GF-D8 (cell line): ENCODE measurements at places on chromosomes 11 and 22.

DNA sequence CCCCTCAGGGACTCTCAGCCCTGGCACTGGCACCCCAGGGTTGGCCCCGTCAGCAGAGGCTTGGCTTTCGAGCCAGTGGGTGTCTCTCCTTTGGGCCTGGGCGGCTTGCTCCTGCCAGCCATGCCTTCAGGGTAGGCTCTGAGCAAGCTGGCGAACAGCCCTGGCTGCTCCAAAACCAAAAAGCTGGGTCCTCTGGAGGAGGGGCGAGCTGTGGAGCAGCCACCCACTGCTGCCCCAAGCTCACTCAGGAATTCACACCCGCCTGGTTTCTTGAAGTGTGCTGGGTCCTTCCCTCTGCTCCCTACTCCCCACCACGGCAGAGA is 6.2 kb downstream of the YDJC start:
- DNase-seq, result no peak

- peak; percentile 2 for DNase-seq
Observed at GRCh38 chr11:10366568-10367331, 61.9 kb downstream of the ADM start.

DNA sequence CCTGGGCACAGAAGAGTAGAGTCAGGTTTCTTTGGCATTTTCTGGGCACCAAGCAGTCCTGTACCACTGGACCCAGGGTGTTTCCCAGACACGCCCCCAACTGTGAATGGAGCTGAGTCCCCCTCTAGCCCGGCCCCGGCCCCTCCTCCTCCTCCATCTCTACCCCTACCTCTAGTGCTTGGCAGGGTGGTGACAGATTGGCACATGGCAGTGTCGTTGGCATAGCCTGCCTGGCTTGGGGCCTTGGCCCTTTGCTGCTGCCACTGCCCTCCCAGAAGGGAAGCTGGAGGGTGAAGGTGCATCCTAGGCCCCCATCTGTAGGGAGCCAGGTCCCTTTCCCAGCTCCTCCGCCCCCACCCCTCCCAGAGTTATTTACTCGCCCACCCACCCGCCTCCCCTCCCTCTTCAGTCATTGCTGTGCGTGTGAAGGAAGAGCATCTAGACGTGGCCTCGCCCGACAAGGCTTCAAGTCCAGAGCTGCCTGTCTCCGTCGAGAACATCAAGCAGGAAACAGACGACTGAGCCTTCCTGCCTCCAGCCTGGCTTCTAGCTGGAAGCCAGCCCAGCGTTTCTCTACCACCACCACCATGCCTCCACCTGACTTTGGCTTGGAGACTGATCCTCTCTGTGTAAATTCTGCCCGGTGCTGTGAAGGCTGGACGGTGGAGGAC is 10.9 kb downstream of the CHADL start:
- no peak for DNase-seq

DNA sequence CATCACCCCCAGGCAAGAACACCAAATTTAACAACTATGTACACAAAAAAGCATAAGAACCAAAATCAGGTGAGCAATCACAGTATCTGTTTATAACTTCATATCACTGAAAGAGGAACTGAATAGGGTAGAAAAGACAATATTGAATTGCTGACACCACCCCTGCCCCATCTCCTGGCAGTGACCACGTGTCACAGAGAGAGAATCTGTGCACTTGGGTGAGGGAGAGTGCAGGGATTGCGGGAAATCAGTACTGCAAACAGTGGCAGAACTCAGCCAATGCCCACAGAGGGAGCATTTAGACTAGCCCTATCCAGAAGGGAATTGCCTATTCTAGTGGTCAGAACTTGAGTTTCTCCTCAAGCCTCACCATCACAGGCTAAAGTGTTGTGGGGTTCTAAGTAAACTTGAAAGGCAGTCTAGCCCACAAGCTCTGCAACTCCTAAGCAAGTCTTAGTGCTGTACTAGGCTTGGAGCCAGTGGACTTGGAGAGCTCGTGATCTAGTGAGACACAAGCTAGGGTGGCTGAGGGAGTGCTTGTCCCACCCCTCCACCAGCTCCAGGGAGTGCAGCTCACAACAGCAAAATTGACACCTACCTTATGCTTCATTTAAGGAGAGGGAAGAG is 82.8 kb upstream of the PTH start:
- DNase-seq, result no peak

DNA sequence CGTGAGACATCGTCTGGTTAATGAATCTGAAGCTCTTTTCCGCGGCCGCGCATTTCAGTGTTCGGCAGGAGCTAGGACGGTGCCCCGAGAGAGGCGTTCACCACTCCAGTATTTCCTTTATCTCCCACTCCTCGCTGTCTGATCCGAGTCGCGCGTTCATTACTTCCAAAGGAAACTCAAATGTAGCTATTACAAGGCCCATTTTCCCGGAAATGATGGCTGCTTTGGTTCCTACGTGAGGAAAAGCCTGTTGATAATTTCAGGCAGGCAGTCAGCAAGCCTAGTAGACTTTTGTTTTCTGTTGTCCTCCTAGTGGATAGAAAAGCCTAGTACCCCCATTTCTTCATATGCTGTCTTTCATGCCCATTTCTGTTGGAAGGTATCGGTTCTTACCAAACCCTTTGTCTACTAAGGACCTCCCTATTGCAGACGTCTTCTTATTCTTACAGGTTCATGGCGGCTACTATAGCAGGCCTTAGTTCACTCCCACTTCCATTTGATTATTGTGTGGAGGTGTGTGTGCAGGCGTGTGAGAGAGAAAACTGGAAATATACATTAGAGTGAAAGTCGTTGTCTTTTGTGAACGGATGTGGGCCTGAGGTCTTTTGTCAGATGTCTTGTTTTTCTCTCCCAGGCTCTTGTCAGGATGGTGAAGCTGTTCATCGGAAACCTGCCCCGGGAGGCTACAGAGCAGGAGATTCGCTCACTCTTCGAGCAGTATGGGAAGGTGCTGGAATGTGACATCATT is 737 bp downstream of the RBM4 start:
- DNase-seq, result no peak

- DNase-seq, result no peak
Observed at GRCh38 chr22:36756746-36757655, 18.9 kb downstream of the IFT27 start.

- DNase-seq, result peak; percentile 95
Observed at GRCh38 chr11:128757235-128757711, 63.4 kb downstream of the FLI1 start.

- no peak for DNase-seq
Observed at GRCh38 chr11:109772892-109773291, 320.3 kb upstream of the ZC3H12C start.

DNA sequence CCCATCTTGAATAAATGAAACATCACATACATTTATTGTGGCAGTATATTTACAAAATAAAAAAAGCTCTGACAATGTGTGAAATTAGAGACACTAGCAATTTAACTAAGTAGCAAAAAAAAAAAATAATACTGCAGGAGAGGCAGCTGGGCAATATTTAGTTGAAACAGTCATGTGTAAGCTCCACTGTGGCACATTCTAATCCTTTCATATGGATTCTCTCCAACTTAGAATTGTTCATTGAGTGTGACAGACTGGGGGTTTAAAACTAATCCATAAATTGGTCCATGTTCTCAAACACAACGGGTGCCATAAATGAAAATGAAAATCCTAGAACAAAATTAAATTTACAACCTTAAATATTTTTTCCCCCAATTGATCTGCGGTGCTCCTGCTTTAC is 302.1 kb downstream of the CADM1 start:
- DNase-seq, result no peak

DNA sequence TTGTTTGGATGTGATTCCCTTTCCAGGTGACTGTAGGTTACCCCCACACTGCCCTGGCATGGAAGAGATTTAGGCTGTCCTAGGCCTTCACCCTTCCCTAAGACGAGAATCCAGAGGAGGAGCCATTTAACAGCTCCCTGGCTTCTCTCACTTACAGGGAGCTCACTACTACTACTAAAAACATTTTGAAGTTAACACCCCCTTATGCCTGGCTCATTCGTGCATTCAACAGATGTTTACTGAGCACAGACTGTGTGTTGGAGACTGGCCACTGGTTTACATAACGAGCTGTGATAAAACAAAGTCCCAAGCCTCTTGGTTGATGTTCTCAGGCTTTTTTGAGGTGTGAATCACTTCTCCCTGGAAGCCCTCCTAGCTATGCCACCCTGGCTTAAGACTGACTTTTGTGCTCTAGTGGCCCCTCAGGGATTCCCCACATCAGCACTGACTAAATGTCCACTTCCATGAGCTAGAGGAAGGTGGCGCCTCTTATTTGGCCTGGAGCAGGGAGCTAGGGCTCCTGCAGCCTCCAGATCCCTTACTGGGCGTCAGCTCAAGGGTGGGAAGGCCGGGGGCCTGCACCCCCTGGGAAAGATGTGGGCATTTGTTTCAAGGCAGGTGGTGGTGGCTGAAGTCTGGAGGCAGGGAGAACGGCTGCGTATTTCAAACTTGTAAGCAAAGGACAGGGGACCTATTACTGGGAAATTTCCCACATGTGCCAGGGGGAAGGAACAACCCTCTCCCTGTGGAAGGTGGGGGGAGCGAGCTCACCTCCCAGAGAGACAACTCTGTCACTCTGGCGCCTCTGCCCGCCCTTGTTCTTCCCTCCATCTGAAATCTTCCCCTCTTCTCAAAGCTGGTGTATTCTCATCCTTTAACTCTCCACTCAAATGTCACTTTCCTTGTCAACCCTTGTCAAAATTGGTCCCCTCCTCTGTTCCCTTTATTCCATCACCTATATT is 19.4 kb upstream of the MALAT1 start:
- no peak for DNase-seq

DNA sequence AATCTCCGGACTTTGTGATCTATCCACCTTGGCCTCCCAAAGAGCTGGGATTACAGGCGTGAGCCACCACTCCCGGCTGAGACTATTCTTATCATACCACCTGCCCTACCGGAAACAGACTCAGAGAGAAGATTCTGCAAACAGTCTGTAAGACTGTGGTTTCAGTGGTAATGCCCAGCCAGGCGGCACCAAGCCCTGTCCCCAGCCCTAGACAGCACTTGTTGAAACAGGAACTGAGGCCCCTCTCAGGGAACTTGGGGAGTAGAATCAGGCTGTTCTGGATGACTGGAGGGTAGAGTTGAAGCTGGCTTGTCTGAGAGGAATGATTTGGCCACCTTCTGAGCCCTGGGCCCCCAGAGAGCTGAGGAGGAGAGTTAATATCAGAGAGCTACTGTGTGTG is 1.3 kb upstream of the INSC start:
- DNase-seq, result no peak

DNA sequence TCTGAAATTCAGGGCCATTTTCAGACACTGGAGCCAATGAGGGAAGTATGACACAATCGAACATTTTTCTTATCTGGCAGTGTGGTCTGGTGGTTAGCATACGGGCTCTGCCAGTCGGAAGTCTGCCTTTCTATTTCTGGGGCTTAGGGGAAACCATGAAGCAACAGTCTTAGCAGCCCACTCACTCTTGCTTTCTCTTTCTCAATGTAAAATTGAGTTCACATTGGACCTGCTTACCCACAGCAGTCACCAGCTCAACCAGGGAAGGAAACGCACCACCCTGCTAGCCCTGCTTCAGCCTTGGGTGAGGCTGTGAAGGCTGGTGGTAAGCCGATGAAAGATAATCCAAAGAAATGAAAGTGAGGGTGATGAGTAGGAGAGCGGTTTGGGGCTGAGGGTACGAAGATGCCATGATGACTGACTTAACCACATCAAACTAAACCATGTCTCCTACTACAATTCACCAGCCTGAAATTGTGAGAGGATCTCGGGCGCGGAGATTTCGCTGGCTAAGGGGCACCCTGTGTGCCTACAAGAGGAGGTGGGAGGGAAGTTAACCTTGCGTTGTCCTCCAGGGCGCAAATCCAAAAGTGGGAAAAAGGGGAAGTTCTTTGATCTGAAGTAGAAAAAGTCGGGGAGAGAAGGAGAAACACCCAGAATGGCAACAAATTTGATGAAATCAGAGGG is 2.0 kb upstream of the LMO2 start:
- peak; percentile 93 for DNase-seq

DNA sequence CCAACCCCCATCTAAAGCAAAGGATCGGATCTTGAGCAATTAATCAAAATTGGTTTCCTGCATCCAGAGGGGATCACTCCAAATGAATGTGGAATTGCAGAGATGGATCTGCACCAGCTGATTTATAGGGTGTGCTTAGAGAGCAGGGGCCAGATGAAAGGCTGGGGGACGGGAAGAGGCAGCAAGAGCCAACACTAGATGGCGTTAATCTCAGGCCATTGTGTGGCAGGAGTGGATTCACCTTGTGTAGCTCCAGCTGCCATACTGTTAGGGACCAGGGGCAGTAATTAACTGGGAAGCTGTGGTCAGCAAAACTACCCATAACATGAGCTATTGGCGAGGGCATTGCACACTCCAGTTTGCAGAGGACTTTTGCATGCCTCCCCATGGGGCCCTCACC is 35.6 kb downstream of the SERPINH1 start:
- no peak for DNase-seq

DNA sequence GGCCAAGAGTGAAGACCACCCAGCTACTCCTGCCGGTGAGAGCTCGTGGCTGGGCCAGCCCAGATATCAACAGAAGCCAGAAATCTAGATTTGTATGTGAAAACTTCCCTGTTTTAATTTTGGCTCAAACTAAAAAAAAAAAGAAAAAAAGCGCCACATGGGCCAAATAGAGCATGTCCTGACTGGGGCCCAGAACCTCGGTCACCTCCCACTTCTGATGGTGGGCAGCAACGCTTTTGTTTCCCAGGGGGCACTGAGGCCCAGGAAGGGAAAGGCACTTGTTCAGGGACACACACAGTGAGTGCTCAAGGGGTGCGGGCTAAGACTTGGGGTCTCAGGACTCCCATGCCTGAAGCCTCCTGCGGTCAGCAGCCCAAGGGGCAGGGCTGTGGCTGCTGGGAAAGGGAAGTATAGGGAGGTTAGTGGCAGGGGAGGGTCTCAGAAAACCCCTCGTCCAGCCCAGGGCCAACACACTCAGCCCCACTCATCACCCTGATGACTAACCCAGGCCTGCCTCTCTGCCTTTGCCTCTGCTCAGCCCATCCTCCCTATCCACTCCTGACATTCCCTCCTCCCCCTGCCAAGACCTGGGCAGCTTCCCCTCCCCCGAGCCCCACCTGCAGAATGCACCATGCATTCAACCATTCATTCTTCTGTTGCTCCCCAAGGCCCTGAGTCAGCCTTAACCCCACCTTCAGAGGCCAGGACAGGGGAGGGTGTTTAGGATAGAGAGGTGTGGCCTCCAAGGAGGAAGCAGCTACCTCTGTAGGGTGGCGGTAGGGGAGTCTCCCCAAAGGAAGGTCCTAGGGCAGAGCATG is 30.0 kb upstream of the TCF20 start:
- DNase-seq, result peak; percentile 25

- no peak for DNase-seq
Observed at GRCh38 chr22:35928285-35928798, 100.3 kb downstream of the RBFOX2 start.

DNA sequence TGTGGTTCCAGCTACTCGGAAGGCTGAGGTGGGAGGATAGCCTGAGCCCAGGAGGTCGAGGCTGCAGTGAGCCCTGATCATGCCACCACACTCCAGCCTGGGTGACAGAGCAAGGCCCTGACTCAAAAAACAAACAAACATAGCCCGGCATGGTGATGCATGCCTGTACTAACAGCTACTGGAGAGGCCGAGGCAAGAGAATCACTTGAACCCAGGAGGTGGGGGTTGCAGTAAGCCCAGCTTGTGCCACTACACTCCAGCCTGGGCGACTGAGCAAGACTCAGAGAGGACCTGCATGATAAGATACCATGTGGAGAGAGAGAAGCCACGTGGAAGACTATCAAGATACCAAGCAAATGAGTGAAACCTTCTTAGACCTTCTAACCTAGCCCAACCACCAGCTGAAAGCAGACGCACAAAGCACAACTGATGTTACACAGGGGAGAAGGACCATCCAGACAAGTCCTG is 36.1 kb downstream of the AMBRA1 start:
- DNase-seq, result no peak

- DNase-seq, result no peak
Observed at GRCh38 chr22:46557736-46558480, 20.5 kb upstream of the CELSR1 start.
